ENCODE measurements at places on chromosomes 2 and 18.

DNA sequence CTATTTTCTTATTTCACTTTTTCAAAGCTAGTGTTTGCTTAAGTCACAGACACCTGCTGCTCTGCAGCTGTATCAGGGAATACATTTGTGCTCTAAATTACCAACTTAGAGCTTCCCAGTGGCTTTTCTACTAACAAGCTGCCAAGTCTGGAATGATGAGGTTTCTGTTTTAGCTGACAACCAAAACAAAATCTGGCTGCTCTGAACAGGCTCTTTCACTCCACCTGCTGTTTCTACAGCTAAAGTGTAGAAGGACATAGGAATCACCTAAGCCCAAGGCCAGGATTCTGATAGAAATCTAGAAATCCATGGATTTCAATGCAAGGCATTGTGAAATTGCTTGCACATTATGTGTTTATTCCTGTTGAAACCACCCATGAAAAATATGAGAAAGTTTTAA, 201.2 kb downstream of the SUCLG1 start:
- DNase-seq = no peak

DNA sequence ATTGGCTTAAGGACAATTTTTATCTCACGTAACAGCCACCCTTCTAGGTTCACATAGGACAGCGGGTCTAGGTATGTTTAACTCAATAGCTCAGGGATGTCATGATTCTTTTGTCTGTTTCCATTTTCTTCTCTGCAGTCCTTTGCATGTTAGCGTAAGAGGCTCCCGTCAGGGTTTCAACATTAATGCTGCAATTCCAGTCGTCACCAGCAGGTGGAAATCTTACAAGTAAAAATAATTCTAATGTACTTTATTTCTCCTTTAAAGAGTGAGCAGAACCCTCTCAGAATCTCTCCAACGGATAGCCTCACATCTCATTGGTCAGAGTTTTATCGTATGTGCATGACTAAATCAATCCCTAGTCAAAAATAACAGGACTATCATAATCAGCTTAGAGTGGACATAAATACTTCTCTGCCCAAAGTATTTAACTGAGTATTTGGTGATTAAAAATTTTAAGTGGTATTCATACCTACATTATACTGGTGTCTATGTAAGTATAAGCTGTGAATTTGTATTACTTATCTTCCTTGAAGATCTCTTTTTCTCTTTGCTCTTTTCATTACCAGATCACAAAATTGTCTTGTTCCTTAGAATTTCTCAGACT, 487.2 kb upstream of the GCFC2 start:
- peak; percentile 4 for DNase-seq

DNA sequence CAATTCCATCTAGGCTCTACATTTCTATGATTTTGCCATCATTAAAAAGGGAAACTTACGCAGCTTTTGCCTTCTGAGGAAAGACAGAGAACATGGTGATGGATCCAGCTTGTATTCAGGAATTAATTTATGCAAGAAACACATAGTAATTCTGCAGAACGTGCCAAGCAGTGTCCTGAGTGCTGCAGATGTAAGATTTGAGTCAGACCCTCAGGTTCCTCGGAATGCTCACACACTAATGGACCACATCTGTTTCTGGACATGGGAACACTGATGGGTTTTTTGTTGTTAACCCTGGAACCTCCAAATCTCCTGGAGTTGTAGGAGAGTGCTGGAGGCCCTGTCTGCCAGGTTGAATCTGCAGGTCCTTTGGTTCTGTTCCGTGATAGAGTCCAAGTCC, 132.9 kb downstream of the SETBP1 start:
- DNase-seq = no peak

- no peak for DNase-seq
Measured at GRCh38 chr18:49177812-49178211, 227.0 kb upstream of the SMAD7 start.

DNA sequence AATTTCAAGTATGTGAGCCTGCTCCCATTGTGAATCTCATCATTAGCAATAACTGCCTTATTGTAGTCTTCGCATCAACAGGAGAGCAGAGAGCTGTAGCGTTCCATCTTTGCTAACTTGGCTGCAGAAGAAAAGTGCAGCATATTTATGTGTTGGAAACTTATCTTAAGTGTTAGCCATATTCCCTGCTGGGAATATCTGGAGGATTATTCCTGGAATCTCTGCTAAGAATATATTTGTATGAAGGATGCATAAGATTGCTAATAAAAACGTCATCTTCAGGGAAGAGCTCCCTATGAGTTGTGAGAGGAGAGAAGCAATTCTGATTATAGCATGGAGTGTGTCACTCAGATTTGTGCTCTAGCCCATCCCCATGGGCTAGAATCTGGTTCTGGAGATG, 115.1 kb upstream of the REG3G start:
- no peak for DNase-seq

DNA sequence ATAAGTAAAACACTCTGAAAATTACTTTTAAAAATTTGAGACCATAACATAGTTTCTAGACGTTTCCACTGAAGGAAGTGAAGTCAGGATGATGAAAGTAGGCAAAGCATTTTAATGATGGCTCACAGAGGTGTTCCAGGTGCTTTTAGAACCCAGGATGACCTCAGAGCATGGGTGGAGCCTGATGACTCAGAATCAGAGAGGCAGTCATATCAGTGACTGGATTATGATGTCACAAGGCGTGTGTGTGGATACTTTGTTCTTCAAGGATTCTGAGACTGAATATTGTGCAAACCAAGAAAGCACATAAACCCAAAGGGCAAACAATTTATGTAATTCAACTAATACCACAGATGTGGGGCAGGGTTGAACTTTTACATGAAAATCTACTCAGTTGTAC, 208.0 kb upstream of the FBXO11 start:
- no peak for DNase-seq

- no peak for DNase-seq
Measured at GRCh38 chr2:100938031-100939026, 63.8 kb upstream of the RPL31 start.

- no peak for DNase-seq
Measured at GRCh38 chr2:221001381-221001801, 570.7 kb downstream of the EPHA4 start.

DNA sequence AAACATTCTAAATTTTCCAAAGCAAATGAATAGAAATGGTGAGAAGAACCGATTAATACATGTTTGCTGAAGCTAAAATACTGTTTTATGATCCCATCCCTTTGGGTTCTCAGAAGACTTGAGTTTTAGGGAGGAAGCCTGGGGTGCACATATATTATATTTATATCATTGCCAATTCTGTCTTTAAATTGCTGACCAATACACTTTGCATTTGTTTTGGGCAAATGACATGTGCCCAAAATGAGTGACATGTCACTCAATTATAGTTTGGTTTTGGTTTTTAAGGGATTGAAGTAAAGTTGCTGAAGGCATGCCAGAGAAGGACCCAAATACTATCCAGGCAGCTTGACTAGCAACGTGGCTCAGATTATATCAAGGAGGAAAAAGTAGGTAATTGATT, 50.3 kb upstream of the SP3 start:
- DNase-seq = no peak

All from naive B cell (primary cell).